NCI-H1436 (cell line): ENCODE measurements at places on chromosomes 2 and 18.

DNA sequence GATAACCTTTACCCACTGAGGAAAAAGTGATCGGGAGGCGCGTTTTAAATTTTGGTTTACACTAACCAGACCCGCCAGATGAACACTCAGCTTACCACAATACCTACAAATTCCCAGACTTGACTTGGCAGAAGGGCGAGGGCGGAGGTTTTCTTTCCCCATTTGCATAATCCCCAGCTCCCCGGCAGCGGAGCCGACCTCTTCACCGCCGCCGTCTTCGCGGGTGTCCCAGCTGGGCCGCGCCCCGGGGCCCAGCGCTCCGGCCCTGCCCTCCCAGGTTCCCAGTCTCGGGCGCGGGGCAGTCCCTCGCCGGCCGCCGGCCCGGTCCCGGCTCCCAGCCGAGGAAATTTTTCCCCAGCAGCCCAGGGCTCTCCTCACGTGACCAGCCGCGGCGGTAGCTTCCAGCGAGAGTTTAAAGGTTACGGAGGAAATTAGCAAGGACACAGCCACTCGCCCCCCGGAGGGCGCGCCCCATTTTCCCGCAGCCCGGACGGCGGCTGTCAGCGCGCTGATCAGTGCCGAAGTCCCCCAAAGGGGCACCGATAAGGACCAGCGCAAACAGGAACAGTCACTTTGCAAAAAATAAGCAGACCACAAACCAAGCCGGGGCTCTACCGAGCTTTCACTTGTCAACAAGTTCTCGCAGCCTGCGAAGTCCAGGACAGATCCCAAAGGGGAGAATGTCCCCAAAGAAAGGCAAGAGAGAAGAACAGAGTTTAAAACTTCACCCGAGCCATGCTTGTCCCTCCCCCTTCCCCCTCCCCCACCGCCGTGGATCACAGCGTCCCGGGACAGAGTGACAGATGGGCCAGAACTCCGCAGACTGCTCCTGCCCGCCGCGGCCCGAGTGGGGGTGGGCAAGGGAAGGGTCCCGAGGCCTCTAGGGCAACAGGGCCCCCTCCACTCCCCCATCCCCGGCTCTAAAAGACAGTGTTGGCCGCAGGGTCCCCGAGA is 1.3 kb upstream of the PRKCE start:
- no peak for DNase-seq

DNA sequence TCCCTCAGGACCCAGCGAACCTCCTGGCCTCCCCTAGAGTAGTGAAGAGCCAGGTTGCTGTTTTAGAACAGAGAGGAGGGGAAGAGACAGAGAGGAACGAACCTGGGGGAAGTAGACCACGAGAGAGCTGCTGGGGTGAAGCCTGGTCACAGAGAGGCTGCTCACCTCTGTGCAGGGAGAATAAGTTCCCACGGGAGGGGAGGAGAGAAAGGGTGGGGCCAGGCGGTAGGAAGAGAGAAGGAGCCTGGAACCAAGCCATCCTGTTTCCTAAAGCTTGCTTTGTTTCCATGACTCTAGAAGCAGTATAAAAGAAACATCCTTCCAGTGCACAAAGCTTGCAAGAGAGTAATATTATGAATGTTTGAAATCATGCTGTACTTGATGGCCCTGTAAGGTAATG is 147.9 kb downstream of the MYT1L start:
- DNase-seq: no peak

DNA sequence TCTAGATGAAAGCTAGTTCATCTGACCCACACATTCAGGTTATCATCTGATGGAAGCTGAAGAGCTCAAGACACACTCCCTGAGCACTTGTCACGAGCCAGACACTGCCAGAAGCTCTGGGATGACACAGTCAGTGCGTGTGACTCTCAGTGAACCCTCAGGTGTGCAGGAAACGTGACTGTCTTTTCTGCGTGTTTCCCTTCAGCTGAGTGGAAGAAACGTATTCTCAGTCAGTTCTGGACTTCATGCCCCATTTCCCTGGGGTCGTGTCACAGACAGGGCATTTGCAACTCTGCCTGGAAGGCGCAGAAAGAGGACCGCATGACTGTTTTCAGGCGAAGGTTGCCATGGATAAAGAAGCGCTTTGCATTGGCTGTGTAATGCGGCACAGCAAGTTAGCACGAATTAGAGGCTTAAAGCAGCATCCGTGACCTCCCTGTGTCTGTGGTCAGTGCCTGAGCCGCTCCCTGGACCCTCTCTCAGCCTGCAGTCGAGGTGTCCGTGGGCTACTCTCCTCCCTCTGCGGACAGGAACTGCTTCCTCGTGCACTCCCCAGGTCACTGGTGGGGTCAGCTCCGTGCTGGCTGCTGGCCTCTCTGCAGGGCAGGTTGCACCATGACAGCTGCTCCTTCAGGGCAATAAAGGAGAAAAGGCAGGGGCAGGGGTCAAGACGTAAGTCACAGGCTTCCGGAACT is 3.3 kb upstream of the ALLC start:
- DNase-seq: no peak

GRCh38 chr2:125455110-125455509 is 1200.8 kb upstream of the GYPC start:
- DNase-seq: no peak

DNA sequence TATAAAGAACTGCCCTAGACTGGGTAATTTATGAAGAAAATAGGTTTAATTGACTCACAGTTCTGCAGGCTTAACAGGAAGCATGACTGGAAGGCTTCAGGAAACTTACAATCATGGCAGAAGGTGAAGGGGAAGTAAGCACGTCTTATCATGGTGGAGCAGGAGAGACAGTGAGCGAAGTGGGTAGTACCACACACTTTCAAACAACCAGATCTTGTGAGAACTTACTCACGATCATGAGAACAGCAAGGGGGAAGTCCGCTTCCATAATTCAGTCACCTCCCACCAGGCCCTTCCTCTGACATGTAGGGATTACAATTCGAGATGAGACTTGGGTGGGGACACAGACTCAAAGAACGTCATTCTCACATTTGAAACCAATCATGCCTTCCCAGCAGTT is 260.1 kb upstream of the FAM98A start:
- DNase-seq: no peak

GRCh38 chr2:222424729-222425671 is 657 bp downstream of the SGPP2 start:
- no peak for DNase-seq

DNA sequence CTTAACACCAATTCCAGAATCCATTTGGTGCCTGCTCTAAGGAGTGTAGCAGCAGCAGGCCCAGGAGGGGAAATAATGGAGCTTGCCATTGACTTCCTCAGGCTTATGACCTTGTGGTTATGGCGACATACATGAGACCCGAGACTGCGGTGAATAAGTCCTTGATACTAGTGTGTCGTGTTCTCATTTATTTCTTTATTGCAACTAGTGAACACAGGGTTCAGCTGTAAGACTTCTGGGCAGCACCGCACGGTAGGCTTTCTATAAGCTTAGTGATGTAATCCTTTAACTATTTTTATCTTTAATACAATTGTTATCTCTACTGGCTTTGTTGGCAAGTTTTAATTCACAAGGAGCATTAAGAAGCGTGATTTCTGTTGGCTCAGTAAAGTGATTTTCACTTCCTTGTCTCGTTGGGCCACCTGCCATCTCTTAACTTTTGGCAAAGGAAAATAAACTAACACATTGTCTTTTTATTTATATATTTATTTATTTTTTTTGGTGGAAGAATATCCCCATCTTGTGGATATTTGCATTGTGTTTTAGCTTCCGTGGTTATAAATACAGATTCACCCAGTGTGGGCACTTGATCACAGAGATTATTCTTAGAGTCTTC is 139.8 kb downstream of the LTBP1 start:
- no peak for DNase-seq

DNA sequence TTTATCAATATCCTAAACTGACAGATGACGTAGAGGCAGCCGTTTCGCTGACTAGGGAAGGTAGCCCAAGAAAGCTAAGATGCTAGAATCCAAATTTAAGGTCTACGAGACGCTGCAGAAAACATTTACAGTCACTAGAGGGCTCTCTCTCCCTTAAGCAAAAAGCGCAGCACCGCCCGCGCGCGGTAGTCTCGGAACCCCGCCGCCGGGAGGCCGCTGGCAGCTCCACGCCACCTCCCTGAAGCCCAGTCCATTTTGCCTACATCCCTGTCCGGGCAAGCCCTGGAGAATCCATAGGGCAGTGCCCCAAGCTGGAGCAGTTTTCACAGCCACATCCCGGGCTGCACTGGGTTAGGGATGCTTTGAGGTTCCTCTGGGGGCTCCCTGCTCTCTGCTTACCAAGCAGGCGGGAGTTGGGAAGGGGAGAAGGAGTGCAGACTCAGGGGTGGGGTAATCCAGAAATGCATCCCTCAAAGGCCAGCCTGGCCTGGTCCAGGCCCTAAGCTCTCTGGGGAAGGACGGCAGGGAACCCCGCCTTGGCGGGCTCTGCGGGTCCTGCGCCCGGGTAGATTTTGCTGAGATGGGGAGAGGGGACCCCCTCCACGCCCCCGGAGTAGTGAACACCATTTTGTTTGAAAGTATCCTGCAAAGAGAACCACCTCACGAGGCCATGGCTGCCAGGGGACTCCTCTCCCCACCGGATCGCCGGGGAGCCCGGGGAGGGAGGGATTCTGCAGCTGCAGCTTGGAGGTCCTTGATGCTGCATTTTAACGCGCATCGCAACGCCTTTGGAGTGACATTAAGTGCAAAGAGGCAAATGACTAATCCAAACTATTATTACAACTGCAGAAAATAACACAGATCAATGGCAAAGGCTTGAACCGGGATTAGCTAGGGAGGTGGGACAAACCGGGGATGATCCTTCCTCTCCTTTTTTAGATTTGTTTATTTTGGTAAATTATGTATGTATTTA is 1.3 kb upstream of the DPYSL5 start:
- DNase-seq: peak; percentile 78

DNA sequence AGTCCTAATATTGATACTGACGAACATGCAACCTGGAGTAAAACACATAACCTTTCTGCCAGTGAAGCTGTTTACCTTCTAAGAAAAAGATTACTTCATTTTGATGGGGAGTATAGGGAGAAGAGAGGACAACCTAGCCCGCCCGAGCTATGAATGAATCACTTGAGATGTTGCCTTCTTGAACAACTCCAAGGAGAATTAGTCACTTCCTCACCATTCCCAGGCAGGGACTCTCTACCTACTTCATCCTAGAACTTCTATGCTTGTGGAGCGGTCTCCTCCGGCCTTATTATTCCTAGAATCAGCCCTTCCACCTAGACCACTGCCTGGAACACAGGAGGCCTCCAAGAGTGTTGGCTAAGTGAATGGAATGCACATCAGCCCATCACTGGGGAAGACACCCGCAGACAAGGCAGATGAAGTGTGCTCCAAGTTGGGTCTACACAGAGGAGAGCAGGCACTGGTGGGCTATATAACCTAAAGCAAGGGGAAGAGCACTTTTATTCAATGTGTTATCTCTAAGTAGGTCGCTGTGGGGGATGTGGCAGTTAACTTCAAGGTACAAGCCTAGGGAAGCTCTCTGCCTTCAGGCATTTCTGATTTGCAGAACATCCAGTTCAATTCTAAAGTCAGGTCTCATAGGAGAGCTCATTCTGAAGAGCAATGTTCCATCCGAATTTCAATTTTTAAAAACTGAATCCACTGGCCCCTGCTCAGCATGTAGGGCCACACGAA is 57.4 kb downstream of the STK39 start:
- DNase-seq: no peak

GRCh38 chr2:152563764-152564163 is 153.5 kb downstream of the PRPF40A start:
- DNase-seq: no peak

DNA sequence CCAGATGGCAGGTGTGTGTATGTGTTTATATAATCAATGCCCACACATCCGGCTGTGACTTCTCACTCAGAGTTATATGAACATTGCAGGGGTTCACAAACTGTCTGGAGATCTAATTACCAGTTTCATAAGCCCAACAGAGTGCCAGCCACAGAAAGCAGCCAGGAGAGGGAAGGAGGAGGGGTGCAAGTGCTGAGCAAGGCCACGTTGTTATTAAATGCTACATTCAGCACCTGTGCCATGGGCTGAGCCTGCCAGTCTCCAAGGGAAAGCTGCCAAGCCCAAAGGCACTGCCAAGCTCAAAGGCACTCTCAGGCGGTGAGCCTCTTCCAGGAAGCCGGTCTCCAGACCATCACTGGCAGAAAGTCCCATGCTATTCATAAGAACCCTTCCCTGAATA is 17.4 kb downstream of the XDH start:
- DNase-seq: no peak

- DNase-seq: no peak
Observed at GRCh38 chr2:212913640-212914306, 237.6 kb downstream of the IKZF2 start.

DNA sequence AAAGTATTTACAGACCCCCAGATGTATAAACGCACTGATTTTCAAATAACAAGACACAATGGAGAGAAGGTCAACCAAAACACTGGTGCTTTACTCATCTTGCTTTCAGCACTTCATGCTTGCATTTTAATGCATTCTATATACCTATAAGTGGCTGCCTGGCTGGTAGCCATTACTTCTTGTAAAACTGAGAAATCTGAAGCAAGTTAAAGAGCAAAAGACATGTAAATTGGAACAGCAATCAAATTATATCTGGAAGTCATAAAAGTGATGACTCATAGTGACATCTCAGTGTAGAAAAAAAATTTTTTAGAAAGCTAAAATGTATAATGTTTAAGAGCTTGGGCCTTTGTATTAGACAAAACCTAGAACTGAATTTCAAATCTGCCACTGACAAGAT is 106.2 kb downstream of the CCDC141 start:
- no peak for DNase-seq

GRCh38 chr18:33210575-33211189 is 229.8 kb downstream of the CCDC178 start:
- peak; percentile 60 for DNase-seq

GRCh38 chr18:34467058-34467457 is 242.3 kb upstream of the NOL4 start:
- DNase-seq: no peak

DNA sequence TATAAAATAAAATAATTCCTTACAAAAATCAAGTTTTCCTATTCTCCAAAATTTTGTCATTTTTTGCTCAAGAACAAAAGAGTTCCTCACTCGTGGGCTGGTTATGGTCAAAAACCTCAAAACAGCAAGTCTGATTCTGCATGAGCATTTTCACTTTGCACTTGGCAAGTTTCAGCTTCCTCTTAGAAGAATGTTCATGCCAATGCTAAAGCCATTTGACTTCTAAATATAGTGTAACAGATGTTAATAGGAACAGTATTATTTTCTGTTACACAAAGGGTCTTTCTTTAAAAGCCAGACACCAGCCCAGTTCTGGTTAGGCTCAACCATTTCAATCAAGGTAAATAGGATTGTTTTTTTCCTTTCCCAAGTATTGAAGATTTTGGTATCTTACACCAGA is 261.3 kb upstream of the CCDC68 start:
- no peak for DNase-seq

GRCh38 chr2:62151306-62151638 is 44.6 kb upstream of the B3GNT2 start:
- DNase-seq: no peak

GRCh38 chr2:176612736-176613135 is 343.5 kb downstream of the MTX2 start:
- no peak for DNase-seq
